T-helper 2 cell (primary cell): ENCODE measurements at places on chromosomes 7 and 10.

DNA sequence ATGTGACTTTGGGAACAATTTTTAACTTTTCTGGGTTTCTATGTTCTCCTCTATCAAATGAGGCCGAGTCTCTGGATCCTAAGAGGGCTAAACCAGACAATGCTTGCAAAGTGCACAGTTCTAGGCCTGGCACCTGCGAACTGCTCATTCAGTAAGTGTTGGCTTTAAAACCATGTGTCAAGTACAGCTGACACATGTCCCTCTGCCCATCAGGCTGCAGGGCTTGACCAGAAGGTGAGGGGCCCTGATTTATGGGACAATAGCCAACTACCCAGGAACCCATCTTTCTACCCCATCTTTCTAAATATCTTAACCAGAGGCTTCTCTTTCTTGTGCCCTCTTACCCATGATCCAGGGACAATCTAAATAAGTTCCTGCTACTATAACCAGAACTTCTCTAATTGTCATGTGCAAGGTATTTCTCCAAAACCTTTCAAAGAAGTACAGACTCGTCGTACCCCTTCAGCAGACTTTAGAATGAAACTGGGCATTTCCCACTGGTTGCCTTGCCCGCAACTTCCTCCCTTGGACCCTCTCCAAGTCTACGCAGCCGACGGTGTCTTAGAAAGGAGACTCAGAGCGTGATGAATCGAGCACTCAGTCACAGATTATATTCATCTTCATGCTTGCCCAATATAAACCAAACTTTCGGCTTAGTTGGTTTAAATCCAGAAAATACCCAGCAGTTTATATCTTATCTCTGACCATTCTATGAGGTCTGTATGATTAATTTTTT is 69.8 kb upstream of the STEAP1B start:
- DNase-seq: no peak

DNA sequence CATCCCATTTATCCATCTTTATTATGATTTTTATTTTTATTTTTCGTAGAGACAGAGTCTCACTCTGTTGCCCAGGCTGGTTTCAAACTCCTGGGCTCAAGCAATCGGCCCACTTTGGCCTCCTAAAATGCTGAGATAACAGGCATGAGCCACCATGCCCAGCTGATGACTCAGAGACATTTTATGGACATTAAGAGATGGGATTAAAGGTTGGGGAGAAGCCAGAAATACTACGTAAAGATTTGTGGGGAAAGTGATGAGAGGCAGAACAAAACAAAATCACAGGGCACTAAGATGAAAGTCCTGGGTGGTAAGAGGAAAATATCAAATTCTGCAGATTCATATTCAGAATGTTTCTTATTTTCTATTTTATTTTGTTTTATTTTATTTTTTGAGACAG is 7.6 kb downstream of the WNT8B start:
- DNase-seq: no peak

- no peak for DNase-seq
Measured at GRCh38 chr10:43307306-43307705, 40.4 kb upstream of the RASGEF1A start.

DNA sequence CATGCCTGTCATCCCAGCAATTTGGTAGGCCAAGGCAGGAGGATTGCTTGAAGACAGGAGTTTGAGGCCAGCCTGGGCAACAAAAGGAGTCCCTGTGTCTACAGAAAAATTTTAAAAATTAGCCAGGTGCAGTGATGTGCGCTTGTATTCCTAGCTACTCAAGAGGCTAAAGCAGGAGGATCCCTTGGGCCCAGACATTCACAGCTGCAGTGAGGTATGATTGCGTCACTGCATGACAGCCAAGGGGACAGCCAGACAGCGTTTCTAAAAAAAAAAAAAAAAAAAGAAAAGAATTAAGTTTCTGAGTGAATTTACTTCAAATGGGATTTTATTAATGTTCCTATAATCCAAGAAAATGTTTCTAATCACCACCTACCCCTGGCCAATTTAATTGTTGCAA is 87.4 kb upstream of the RNF148 start:
- no peak for DNase-seq

DNA sequence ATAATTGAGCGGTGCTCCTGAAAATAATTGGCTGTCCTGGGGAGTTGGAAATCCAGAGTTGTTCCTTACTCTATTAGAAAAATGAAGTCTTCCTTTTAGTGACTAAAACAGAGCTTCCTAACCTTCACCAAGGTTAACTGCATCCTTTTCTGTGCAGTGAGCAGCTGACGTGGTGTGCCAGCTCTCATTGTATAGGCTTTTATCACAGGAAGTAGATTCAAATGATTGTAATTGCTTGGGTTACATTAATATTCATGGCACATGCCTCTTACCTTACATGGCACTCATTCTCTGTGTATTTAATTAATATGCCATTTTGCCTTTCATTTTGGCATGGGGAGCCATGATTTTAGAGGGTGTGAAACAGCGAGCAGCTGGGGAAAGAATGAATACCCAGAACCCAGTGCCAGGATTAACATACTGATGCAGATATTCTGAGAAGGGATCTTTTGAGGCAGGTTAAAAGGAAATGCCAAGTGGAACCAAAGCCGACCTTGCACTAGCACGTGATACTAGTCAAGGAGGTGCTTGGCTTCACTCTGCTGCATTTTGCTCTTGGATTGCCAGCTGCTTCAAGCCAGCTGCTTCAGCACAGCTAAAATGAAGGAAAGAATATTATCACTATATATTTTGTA is 115.3 kb downstream of the ST7 start:
- peak; percentile 70 for DNase-seq

DNA sequence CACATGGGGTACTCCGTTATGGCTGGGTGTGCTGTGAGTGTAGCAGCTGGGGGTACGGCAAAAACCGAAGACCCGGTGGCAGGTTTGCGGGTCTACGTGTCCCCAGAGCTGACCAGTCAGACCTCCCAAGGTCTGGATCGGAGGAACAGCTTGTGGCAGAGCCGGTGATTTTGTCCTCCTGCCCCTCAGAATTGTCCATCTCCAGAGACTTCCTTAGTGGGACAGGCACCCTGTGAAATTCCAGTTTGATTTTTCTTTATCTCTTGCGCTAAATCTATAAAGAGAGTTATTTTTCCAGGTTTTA is 1.0 kb downstream of the EIF3B start:
- no peak for DNase-seq

DNA sequence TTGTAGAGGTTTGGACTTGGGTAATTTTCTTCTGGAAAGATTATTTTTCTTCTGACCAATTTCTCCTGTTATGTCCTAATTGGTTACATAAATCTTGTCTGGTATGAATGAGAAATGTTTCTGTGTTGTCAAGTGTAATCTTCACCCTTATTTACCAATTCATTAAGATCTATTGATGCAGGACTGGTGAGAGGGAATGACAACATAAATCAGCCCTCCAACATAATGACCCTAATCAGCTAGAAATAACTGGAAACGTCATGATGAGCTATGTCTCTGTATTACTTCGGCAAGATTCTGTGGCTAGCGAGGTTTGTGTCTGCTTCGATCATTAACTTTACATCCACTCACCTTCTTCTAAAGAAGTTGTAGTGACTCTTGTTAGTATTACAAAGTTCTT is 3.5 kb downstream of the FOXP2 start:
- DNase-seq: no peak

GRCh38 chr7:98841179-98841997 is 28.4 kb downstream of the TMEM130 start:
- peak; percentile 48 for DNase-seq

DNA sequence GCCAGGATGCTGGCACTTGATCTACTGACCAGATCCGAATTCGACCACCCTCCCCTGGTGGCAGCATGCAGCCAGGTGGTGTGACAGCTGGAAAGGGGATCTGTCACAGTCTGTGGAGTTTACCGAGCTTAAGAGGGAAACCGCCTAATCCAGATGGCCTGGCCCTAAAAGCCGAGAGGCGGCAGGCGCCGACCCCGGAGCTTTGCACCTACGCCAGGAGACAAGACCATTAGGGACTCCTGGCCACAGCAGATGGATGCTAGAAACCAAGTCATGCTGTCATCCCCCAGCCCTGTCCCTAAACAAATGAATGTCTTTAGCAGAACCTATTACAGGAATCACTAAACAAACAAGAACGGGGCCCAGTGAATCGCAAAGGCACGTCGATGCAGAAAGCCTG is 27.7 kb downstream of the RCC1L start:
- no peak for DNase-seq

DNA sequence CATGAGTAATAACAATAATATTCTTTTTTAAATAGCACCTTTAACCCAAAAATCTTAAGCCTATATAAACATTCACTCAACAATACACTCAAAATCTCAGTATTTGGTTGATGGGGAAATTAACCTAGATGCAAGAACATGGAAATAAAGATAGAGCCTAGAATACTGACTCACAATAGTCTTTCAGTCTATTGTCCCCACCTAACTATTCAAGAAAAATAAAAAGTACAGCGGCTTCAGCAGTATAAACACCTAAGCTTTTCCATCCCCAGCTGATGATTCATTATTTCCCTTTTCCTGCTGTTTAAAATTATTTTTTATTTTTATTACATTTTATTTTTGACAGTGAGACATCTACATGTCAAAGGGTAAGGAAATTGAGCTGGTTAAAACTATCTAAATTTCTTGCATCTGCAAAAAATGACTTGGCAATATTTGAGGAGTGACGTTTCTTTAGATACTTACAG is 201.4 kb downstream of the FZD1 start:
- DNase-seq: no peak

DNA sequence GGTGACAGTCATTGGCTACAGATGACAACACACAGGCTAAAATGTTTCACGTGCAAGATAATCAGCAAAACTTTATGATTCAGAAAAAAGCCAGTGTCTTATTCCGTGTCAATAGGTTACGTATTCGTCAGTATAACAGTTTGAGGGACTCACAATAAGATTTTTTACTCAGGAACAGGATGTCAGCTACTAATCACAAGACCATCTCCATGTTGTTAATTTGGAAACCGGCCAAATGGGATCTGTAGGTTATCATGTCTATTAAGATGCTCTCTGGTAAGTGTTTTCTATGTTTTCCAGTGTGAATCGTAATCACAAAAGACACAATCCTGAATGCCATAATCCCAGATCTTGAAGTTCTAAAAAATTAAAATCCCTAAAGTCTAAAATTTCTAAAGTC is 197.3 kb downstream of the ETV1 start:
- no peak for DNase-seq

- no peak for DNase-seq
Measured at GRCh38 chr10:118503192-118503591, 92.3 kb downstream of the PRLHR start.

DNA sequence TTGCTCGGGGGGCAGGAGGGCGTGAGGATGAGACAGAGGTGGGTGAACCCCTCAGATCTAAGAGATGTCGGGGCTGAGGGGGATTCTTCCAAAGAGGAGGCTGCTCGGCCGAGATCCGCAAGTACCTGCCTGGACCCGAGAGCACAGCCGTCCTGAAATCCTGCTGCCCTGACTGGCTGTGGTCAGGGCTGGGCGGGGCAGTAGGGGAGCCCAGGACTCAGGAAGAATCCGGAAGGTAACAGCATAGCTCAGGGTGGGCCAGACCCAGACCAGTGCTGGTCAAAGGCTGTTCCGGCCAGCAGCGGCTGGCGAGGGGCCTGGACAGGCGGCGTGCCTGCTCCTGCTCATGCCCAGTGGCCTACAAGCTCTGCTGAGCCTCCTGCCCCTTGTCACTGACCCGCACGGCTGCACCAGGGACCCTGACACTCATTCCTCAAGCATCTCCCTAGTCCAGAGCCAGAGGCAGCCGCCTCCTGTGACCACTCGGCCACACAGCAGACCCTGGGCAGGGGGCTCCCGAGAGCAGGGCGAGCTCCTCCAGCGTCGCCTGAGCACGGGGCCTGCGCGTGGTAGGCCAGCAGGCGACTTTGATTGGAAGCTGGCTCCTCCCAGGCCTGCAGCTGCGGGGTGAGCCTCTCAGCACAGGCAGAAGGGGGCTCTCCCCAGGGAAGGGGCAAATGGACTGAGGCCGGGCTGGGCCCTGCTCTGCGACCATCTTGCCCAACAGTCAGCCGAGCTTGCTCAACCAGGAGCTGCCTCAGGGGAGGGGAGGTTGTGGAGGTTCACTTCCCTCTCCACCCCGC is 3.1 kb upstream of the ADAP1 start:
- no peak for DNase-seq

DNA sequence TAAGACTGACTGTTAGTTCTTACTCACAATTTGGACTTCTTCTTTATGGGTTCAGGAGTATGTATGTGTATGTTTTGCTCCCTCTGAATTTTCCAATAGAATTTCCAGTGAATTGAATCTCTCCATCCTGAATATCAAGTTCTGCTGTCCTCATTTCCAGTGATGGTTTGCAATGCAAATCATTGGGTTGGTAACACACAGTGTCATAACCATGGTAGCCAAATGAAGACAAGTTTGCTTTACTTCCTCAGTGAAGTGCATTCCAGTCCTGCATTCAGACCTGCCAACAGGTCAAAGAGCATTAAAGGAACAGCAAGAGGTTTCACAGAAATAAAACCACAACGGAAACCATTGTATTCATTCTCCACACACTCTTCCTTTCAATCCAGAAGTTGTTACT is 15.2 kb downstream of the ITPRID1 start:
- no peak for DNase-seq

GRCh38 chr10:106682175-106682574 is 482.3 kb downstream of the SORCS1 start:
- DNase-seq: no peak

- DNase-seq: no peak
Measured at GRCh38 chr7:103879928-103880600, 109.4 kb downstream of the RELN start.

DNA sequence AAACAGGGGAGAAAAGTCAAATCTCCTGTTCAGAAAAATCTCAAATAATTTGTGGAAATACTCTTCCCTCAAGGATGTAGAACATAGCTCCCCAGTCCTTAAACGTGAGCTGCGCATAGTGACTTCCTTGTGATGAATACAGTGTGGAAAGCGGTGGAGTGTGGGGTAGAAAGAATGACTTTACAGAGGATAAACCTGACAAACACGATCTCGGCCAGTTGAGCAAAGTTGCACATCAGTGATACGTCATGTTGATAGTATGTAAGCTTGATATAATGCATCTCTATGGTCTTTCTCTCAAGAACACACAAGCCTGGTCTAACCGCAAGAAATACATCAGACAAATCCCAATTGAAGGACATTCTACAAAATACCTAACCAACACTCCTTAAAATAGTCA is 32.0 kb upstream of the ZCCHC24 start:
- DNase-seq: no peak

GRCh38 chr7:44267719-44268421 is 57.5 kb downstream of the CAMK2B start:
- no peak for DNase-seq

DNA sequence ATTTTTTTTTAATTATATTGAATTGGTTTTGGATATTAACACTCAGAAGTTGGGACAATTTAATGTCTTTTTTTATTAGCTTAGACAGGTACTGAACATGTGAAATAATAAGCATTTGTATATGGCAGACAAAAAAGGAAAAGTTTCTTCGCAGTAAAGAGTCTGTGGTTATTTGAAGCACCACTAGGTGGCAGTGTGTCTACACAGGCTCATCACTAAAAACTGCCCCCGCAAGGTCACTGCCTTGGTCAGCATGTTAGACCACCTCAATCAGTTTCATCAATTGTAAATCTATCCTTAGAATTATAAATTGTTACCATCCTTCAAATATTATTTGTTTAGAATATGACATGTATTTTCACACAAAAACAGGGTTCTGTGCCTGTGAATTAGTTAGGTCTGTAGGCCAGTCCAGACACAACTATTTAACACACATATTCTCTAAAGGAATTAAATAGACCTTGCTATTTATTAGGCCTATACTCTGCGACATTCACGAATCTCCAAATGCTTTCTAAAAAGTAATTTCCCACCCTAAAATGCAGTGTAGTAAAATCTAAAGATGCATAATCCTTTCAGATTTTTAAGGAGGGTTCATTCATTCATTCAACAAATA is 17.0 kb downstream of the PNLIPRP3 start:
- DNase-seq: peak; percentile 7
